ENCODE measurements at places on chromosomes 7 and 10. TPM values are rescaled to one million over a fixed set of nuclear protein-coding genes. Genes with fewer than 3 reads are reported as not detected.
A peak's percentile ranks its signal among the peaks of the same experiment; 100 is the strongest.

The SPDYE3 gene
- not detected for total RNA-seq

- no peak for DNase-seq
Measured at GRCh38 chr10:50310560-50311174, 59.4 kb upstream of the ASAH2 start.

The RNF32 gene
- total RNA-seq = 1.4 TPM

The KLF6 gene
- 35.0 TPM for total RNA-seq

DNA sequence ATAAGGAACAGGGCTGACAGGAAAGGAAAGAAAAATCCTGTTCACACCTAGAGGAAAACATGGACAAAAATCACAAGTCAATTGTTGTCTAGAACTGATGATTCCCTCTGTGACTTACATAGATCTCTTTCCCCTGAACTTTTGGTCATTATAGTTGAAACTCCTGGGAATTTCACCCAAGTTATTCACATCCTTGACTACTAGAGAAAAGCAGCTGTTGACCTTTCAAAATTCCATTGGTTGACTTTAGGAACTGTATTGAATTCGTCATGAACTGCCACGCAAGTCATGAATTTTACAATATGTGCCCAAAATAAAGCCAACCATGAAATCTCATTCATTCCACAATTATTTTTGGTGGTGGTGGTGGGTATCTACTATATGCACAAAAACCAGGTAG lies 104.3 kb downstream of the UBE2H start:
- no peak for DNase-seq

DNA sequence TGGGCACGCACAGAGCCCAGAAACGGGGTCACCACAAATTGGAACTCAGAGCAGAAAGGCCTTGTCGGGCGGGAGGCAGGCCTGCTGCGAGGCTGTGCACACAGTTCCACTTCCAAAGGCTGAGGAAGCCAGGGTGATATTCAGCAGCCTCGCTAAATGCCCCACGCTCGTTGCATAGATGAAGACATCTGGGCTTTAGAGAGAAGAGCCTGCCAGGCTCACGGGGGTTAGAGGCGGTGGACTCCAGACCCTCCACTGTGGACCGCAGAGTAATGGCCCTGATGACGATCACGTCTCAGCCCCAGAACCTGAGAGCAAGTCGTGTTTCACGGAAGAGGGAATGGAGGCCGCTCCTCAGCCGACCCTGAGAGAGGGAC lies 104.2 kb downstream of the DNAJB6 start:
- no peak for DNase-seq

DNA sequence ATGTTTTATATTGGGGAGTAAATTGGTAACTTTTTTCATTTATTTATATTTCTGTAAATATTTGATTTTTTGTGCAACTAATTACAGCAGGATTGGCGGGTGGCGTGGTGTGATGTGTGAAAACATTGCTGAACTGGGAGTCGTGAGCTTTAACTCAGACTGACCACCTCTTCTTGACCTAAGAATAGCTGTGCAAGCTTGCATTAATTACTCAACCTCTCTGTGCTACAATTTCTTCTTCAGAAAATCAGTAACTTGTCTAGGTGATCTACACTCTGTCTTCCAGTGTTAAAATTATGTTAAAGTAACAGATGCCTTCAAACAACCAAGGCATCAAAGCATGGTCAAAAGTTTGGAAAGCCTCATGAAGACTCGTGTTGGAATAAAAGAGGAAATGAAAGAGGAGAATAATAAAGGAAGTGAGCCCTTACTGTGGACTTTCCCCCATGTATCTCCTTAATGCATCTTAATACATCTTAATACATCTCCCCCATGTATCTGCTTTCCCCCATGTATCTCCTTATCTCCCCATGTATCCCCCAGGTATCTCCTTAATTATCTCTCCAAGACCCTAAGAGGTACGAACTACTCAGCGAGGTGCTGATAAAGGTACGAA lies 71.2 kb downstream of the SVIL start:
- DNase-seq = no peak

The DLG5 gene
- total RNA-seq = 51.5 TPM

GRCh38 chr10:62514079-62514693 lies 140.0 kb downstream of the ZNF365 start:
- DNase-seq = no peak

DNA sequence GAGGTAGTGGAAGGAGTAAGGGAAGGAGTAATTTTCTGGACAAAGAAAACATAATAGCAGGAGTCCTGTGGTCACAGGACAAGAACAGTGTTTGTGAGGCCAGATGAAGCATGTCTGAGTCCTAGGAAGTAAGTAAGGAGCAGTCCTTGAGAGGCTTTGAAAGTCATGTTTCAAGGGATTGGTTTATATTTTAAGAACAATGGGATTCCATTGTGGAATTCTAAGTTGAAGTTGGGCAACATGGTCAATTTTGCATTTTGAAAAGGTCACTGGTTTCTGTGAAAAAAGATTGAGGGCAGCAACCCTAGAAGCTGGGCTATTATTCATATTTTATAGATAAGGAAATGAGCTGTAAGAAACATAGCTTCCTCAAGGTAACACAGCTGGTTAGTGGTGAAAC lies 10.8 kb upstream of the SLC25A28 start:
- DNase-seq = no peak

DNA sequence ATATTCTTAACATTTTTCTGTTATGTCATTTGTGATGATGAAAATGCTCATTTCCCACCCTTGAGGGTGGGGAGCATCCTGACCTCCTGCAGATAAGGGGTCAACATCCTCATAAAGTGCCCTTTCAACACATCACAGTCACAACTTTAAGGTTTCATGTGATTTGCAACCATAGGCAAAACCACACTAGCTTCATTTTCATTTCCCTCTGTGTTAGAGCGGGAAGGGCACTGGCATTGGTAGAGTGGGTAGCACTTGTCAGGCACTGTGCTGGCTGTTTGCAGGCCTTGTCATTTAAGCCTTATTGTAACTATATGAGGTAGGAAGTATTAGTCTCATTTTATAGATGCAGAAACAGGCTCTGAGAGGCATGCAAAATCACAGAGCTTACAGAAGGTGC lies 39.8 kb downstream of the PSMC2 start:
- no peak for DNase-seq

DNA sequence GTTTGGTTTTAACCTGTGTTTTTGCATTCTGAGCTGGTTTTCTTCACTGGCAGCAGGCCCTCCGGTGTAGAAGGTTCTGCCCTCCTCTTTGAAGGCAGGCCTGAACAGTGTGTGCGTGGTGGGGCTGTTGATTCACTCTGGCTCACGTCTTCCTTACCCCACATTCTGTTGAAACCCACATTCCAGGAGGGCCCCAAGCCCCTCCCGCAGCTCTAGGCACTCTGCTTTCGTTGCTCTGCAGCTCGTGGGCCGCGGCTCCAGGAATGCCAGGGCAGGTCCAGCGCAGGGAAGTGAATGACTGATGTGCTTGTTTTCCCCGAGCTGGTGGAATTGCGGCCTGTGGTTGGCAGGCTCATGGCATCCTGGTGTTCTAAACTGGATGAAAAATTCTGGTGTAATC lies 49.0 kb downstream of the HTRA1 start:
- DNase-seq = no peak

The TNKS2 gene
- total RNA-seq = 67.2 TPM

DNA sequence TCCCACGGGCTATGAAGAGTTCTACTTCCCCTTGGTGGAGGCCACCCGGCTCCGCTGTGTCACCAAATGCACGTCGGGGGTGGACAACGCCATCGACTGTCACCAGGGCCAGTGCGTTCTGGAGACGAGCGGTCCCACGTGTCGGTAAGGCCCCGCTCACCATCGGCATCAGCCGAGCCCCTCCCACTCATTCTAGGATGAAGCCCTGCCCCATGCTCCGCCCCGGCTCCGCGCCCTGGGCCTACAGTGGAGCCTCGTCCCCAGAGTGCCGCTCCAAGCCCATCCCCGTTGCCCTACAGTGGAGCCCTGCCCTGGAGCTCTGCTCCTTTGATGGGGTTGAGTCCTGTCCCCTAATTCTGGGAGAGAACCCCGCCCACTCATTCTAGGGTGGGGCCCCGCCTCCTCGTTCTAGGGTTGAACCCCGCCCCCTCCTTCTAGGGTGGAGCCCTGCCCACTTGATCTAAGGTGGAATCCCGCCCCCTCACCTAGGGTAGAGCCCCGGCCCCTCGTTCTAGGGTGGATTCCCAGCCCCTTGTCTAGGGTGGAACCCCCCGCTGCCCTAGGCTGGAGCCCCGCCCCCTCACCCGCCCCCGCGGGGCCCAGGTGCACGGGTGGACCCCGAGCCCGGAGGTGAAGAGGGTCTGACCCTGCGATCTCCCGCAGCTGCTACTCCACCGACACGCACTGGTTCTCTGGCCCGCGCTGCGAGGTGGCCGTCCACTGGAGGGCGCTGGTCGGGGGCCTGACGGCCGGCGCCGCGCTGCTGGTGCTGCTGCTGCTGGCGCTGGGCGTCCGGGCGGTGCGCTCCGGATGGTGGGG lies 3.4 kb upstream of the MUC12 start:
- DNase-seq = no peak

The DNAJC12 gene
- 12.3 TPM for total RNA-seq

DNA sequence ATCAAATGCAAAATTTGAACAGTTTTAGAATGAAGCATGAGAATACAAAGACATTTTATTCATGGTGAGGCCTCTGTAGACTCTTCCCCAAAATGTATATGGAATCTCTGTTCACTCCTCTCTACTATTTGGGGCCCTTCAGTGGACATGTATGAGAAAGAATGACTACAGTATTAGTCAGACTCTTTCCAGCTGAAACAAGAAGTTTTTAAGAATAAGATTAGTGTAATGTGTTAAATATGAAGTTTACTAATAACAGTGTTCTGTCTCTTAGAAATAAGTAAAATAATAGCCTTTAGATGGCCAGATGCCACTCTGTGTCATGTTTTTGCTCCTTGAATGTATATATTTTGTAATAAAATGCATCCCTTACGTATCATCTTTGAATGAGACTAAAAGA lies 585.6 kb downstream of the SUGCT start:
- DNase-seq = no peak

DNA sequence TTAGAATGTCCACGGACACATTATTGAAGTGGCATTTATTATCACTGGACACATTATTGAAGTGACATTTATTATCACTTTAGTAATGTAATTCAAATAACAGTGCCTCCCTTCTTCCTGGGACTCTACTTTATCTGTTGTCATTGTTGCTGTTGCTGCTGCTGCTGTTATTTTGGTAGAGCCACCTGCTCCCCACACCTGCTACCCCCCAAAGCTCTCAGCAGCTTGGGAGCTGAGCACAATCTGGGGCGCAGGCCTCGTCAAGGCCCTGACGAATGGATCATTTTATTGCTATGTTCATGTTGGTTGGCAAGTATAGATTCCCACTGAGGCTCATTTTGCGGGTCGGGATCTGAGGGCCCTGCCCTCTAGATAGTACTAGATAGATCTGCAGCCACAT lies 24.8 kb downstream of the FIGNL1 start:
- DNase-seq = no peak

DNA sequence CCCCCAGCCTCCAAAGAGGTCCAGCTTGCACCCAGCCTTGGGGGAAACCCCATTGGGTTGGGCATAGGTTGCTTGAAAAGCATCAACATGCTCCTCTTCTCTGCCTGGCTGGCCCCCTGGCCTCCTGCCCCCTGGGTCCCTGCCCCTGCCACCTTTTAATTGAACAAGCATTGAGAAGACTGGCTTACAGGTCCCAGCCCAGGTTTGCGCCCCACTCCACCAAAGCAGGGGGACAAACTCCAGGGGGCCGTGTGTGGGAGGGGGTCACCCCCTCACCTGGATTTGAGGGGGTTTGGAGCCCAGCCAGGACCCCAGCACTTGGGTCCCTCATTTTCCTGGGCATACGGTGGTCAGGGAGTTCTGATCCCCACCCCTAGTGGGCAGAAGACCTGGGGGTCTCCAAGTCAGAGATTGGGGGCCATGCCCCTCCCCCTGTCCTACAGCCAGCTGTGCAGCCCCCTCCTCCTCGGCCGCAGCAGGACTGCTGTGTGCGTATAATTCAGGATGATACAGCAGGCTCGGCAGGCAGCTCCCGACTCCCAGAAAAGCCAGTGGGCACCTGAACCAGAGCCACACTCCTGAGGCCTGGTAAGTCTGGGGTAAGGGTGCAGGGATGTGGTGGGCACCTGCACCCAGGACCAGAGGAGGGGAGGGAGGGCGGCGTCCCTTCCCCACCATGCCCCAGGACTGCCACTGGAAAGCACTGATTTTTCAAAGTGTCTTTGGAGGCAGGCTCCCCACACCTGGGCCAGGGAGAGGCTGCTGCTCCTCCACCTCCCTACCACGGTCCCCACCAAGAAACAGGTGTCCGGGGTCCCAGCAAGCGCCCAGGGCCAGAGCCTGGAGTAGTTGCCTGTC lies 1.7 kb downstream of the ELFN1 start:
- DNase-seq = no peak

- no peak for DNase-seq
Measured at GRCh38 chr7:137886281-137886680, 39.5 kb upstream of the DGKI start.

GRCh38 chr10:102919246-102919959 lies 1.3 kb downstream of the CNNM2 start:
- DNase-seq = peak; percentile 39

- no peak for DNase-seq
Measured at GRCh38 chr10:37703833-37704382, 153.5 kb downstream of the ZNF248 start.

The GPR26 gene
- 12.0 TPM for total RNA-seq

GRCh38 chr10:77685432-77685831 lies 47.8 kb upstream of the KCNMA1 start:
- no peak for DNase-seq

The ZNF804B gene
- 3.7 TPM for total RNA-seq

Data from cerebellum (tissue), 4 donors.